GM12864 (cell line): ENCODE measurements at places on chromosomes 2 and 18.

- no peak for DNase-seq
Measured at GRCh38 chr2:164114937-164115336, 379.1 kb upstream of the FIGN start.

- DNase-seq, result no peak
Measured at GRCh38 chr2:185202381-185202780, 536.2 kb upstream of the FSIP2 start.

DNA sequence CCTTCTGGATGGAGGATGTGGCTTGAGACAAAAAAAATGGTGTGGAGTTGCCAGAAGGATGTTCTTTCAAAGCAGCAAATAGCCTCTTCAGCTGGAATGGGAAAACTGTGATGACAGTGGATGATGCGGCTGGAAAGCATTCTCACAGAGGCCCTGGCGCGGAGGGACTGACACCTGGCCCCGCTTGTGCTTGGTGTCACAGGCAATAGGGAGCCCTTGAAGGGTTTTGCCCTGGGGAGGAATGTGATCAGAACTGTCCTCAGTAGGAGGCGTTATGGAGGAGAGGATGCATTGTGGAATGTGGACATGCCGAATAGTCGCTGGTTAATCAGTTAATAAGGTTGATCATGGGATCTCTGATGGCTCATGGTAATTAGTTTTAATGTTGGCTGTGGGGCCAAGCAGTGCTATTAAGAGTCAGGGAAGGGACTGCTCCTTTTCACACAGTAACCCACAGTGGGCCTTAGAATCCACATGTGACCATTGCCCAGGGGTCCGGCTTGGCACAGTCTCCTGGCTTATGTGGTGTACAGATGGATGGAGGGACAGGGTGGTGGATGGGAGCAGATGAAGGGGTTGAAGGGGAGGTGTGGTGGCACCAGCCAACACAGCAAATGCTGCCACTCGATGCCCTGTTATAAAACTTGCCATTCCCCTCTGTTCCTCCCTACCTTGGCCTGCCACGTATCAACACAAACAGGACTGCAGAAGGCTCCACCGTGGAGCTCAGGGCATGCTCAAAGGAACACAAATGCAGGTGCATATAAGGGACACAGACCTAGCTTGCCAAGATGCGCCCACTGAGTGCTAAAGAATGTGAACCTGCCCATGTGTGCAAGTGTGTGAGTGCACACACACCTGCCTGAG is 71.7 kb downstream of the CIB4 start:
- no peak for DNase-seq

DNA sequence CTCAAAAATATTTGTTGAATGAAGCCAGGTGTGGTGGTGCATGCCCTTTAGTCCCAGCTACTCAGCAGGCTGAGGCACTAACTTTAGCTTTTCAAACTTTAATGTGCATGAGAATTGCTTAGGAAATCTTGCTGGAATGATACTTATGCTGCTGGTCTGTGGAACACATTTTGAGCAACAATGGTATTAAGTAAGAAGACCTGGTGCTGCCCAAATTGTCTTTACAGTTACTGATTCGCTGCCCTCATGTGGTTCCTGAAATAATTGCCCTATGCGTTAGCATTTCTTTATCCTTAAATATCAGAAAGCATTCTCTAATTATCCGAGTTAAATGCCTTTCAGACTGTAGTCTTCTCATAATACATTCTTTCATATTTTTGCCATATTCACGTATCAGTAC is 76.0 kb upstream of the SESTD1 start:
- no peak for DNase-seq

DNA sequence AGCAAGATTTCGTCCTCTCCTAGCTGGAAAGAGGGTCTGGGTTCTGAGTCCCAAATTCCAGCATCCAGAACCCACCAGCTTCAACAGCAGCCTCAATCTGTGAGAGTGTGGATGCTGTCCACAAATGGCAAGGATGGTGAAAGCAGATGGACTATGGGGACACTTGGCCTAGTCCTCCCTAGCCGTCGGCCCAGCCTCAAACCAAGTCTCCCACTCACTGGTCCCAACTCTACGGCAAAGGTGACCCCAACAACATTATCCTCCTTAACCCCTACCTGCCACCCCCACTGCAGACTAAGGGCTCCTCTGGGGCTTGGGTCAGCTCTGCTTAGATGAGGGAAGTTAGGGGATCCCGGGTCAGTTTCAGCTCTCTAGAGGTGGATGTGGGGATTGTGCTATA is 57.3 kb downstream of the TNS1 start:
- DNase-seq, result no peak

DNA sequence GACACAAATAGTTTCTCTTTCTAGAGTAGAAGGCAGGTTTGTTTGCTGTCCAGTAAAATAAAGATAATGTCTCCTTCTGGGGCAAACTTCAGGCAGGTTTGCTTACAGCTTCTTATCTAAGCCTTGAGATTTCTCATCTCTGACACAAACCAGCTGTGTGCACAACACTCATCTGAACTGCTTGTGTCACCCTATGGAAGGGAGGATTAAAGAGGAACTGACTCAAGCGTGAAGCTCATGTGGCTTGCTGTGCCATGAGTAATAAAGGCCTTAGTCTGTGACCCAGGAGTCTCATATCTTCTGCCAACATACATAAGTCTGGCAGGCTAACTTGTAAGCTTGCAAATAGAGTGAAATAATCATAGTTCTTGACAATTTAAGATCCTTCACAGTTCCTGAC is 24.2 kb upstream of the CPO start:
- peak; percentile 10 for DNase-seq

GRCh38 chr2:28447086-28447485 is 48.8 kb upstream of the PLB1 start:
- DNase-seq, result no peak

- no peak for DNase-seq
Measured at GRCh38 chr18:73479477-73479876, 611.7 kb upstream of the NETO1 start.

- DNase-seq, result no peak
Measured at GRCh38 chr2:9707611-9708160, 76.9 kb upstream of the YWHAQ start.

DNA sequence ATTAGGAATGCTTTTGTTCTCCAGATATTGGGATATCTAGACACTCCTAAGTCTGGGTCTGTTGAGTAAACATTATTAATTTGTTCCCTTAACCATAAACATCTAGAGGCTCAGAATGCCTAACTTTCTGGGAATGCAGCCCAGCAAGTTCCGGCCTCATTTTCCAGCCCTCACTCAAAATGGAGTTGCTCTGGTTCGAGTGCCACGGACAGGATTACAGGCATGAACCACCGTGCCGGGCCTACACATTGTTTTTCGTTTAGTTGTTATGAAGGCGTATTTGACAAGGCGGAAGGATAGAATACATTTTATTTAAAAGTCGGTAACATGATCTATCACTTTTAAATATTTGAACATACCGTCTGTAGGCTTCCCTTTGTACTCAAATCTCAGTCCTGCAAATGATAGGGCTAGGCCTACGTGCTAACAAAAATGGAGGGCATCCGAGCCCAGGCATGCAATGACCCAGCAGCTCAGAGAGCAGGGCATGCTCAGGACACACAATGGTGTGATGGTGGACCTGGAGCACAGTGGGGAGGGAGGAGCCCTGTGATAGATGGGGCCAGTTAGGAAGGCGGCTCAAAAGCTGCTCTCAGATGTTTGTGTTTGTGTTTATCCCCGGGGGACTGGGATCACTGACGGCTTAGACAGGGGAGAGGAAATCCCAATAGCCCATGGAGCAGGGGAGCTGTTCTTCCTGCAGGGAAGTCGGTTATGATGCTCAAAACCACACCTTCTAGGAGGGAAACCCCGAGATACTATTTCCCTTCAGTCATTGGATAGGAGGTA is 2.9 kb upstream of the SCYGR1 start:
- no peak for DNase-seq

DNA sequence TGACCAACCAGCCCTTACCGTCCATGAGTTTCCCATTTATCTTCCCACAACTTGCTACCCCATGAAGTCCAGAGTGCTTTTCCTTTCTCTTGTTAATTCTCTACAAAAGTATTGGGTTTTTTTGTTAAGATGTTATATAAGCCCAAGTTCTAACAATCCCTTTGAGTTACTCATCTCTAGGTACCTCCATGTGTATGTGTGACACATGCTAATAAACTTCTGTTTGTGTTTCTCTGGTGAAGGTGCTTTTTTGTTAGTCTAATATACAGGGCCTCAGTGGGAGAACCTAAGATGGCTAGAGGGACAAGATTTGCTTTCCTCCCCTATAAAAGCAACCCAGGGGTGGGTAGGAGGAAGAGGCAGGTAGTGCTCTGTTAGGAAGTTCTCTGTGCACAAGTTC is 31.8 kb upstream of the RMDN2 start:
- DNase-seq, result no peak

DNA sequence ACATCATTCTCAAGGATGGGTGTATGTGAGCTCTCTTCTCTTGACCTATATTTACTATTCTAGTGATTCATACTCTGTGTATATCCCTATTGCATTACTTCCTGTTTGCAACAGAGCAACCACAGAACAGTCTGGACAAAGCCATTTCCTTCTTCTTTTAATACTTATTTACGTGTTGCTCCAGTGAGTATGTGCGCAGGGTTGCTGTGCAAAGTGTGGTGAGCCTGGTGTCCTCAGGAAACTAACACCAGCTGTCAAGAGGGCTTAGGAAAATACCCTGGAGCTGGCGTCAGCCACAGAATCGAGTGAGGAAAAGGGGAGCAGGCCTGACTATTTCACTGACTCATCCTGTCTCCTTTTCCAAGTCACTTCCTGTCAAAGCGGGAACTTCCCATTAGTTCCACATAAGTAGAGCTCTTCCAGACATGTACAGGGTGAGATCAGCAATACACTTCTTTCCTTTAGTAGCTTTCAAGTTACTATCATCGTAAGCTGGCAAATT is 214.1 kb upstream of the COPS8 start:
- DNase-seq, result no peak

DNA sequence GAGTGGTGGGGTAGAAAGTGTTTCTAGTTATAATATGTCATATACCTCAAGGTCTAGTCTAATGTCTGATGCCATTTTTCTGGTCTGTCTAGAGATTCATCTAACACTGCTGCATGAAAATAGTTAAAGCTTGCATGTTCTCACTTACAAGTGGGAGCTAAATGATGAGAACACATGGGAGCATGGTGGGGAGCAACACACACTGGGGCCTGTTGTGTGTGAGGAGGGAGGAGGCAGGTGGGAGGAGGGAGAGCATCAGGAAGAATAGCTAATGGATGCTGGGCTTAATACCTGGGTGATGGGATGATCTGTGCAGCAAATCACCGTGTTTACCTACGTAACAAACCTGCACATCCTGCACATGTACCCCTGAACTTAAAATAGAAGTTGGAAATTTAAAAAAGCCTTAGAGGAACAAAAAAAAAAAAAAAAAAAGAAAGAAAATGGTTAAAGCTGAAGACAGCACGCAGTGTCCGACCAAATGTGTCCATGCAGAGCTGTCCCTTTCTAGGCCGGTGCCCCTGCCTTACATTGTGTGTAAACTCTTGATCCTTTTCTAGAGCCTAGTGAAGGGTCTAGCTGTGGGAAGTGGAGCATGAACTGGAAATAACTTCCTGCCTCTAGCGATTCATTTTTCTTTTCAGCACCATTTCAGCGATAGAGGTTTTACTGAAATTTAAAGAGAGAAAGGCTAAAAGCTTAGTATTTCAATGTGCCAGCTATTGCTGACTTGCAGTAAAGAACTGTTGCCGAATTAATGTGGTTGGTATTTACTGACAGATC is 94.0 kb downstream of the FMNL2 start:
- no peak for DNase-seq

- DNase-seq, result no peak
Measured at GRCh38 chr2:158797963-158798700, 3.0 kb downstream of the DAPL1 start.

GRCh38 chr18:29855637-29856036 is 1186.9 kb downstream of the DSC3 start:
- DNase-seq, result no peak

DNA sequence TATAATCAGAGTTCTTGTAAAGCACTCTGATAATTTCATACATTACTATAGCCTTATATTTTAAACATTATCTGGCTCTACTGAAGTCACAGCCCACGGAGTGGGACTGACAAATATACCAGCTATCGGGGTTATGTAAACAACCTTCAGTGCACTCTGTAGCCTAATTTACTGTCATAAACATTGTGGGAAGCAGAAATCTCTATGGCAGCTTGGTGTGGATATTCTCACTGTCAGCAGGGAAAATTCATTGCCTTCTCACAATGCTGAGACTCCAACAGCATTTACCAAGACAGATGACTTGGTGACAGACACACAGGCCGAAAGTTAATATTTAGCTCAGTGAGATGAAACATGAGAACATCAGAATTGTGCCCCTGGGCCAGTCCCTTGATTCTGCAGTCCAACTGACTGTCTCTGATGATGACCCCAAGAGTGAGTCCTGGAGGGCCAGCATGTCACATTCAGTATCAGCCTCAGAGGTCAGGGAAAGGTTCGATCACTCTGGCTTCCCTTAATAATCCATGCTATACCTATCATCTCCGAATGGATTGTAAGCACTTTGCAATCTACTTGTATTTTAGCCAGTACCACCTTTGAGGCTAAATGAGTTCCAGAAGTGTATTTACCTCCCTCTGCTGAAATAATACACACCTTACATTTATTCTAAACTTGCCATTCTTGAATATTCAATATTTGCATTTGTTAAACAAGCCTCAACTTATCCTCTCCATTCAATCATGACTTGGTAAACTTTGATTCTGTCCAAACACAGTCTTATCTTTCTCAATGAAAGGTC is 146.2 kb upstream of the OSR1 start:
- DNase-seq, result no peak

- no peak for DNase-seq
Measured at GRCh38 chr2:161044921-161045320, 115.3 kb upstream of the TANK start.

GRCh38 chr2:32506446-32506845 is 121.4 kb upstream of the TTC27 start:
- DNase-seq, result no peak

DNA sequence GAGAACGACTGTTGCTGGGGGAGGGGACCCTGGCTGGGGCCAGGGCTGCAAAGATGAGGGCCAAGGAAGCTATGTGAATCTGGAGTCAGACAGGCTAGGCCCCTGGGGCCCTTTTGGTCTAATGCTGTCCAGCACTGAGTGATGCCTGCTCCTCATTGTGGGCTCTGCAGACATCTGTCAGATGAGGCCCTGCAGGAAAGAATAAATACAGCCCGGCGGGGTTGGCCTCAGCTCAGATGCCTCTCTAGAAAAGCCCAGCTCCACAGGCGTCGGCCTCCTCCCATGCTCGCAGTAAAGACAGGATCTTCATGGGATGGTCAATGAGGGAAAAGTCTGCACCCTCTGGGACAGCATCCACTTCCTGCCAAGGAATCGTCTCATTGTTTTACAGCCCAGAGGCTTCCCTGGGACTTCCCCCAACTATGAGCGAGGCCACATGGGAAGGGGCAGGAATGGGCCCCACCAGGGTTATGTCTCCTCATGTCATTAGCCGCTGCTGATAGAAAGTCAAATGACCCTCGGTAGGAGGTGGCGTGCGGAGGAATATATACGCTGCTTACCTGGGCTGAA is 125.8 kb upstream of the GLI2 start:
- no peak for DNase-seq

GRCh38 chr2:63679252-63679855 is 90.6 kb downstream of the MDH1 start:
- DNase-seq, result no peak

GRCh38 chr2:209208211-209208610 is 215.6 kb upstream of the MAP2 start:
- peak; percentile 10 for DNase-seq

GRCh38 chr2:71877636-71878035 is 270.0 kb downstream of the CYP26B1 start:
- no peak for DNase-seq
